Activated CD8-positive, alpha-beta memory T cell treated with anti-CD3 and anti-CD28 coated beads for 4 hours (primary cell): ENCODE measurements at places on chromosomes 12 and 14.

DNA sequence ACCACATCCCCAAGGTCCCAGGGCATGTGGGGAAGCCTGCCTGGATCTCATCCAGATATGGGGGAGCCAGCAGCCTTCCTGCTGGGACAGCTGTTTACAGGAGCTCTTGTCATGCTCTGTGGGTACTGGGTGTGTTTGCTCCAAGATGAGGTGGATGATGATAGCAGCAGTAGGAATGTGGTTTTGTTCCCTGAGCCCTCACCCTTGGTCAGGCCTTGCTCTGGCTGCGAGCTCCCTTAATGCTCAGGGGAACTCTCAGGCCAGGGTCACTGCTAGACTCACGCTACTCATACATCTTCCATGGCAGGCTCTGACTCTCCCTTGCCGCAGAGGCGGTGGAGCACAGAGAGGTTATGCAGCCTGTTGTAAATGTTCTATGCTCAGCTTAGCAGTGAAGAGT, 990.3 kb downstream of the AACS start:
- no peak for DNase-seq

GRCh38 chr14:65565948-65566347, 153.4 kb downstream of the FUT8 start:
- no peak for DNase-seq

- no peak for DNase-seq
These were observed 314.3 kb downstream of the TMEM132D start for GRCh38 chr12:129589503-129589902.

GRCh38 chr12:24378548-24379407, 429.3 kb upstream of the SOX5 start:
- no peak for DNase-seq

- no peak for DNase-seq
These were observed 108.7 kb downstream of the ITPR2 start for GRCh38 chr12:26724309-26724702.

GRCh38 chr12:107735763-107736162, 25.2 kb downstream of the PRDM4 start:
- no peak for DNase-seq

DNA sequence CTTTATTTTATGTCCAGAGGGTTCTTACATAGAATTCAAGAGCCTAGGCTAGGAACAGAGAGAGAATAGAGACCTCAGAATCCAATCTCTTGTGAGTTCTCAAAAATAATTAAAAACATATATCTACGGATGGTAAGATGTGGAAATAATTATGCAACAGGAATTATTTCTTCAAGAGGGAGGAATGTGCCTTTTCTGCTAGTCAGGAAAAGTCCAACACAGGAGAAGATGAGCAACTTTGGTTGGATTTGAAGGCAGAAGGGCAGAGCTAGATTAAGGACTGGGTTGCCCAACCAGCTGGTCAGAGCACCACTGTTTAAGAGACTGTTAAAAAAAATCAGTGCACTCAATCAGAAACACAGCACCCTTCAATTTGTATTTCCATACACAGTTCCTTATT, 365.5 kb downstream of the ETNK1 start:
- no peak for DNase-seq

- no peak for DNase-seq
These were observed at the start of gene OR4Q3 for GRCh38 chr14:19743256-19743655. Gene OR4Q3 (plus strand): TSS chr14:19743571.

DNA sequence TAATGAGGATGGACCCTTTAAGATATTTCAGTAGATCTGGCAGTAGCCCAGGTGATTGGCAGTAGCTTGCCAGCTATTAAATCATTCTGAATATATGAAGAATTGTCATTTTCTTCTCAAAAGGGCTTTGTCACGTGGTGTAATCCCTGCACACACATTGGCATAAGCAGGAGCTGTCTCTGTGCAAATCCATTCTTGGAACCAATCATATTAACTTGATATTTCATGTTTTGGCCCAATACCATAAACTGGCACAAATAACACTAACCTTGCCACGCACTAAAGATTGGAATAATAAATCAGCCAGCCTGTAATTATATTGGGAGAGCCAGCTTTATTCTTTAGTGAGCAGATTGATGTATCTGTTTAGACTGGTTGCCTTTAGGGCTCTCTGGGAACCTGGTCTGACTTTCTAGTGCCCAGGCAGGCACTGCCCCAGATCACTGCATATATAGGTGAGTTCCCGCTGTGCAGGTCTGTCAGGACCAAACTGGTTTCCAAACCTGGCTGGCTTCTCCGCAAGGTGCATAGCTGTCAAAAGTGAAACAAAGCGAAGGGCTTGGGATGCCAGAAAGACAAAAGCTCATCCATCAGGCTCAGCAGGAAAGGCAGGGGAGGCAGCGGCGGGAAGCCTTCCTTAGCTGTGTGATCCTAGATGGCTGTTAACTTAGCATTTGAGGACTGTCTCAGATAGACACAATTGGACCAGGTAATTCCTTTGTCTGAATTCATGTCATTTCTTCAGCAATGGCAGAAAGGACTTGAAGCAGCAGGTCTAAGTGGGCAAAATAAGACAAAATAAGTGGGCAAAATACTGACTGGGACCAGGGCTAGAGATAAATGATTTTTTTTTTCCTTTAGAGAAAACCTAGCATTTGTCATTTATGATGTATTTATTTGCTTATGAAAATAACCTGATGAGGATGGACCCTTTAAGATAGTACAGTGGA, 128.8 kb upstream of the DYRK2 start:
- no peak for DNase-seq

DNA sequence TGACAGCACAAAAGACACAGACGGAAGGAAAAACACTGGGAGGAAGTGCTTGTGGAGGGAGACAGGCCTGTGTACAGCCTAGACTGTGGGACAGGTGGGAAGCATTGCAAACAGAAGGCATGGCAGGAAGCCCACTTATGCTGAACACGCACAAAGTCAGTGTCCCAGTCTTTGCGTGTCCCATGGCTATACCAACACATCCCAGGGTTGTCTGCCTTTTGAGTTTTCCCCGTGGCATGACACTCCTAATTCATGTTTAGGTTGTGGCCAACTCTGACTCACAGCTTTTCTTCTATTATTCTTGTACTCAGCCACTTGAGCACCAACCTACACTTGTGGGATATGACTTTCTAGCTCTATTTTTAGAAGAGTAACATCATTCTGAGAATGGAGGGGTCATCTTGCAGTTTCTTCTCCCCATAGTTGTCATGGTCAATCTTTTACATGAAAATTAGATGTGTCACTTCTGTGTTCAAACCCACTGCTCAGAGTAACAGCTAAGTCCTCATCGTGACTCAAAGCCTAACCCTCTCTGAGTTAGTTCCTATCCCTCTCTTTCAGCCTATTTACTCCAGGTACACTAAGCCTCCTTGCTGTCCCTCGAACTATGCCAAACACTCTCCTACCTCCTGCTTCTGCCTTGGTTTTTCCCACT, 27.5 kb upstream of the JPH4 start:
- DNase-seq: no peak

DNA sequence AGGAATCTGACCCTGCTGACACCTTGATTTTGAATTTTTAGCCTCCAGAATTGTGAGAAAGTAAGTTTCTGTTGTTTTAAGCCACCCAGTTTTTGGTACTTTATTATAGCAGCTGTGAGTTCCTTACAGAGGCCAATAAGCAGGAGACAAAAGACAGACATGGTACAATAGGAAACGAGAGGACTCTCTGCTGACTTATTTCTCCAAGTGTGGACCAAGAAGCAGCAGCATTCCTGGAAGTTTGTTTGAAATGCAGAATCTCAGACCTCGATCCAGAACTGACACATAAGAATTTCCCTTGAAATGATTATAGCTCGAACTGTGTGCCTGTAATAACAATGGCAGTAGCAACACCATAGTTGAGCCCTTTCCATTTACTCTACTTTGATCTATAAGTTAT, 31.9 kb upstream of the LUM start:
- no peak for DNase-seq
